ENCODE measurements at places on chromosomes 12 and 14.
A peak's percentile ranks its signal among the peaks of the same experiment; 100 is the strongest.

- DNase-seq: peak; percentile 84
Measured at GRCh38 chr12:120257041-120257821, 8.3 kb downstream of the PXN start.

DNA sequence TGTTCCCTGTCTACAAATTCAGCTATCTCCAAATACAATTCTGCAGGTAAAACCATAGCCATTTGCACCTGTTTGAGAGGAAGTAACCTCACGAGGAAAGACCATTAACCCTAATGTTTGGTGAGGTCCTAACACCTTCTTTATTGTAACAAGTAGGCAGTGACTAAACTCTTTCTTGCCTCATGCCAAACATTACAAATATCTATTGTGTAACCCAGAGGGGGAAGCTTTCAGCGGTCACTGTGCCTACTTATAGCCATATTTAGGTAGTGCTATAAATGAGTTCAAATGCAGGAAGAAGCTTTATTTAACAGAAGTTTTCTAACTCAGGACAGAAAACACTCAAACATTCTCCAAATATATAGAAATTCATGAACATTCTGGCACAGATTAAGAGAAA, 252.7 kb downstream of the LRFN5 start:
- DNase-seq: no peak

GRCh38 chr12:56031987-56032386, 9.7 kb upstream of the RPS26 start:
- DNase-seq: no peak

DNA sequence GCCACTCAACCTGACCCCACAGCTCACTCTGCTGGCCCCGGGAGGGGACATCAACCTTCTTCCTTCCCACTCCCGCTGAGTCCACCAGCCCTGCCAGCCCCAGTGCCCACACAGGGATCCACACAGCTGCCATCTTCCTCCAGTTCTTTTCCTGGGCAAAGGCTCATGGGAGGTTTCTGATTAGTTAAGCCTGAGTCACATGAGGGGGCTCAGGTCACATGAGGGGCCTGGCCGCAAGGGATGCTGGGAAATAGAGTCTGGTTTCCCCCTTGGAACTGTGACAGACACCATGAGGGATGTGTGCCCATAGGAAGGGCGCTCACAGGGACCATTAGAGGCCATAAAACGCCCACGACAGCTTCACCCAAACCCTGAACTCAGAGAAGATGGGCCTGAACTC, 228.7 kb upstream of the SFSWAP start:
- no peak for DNase-seq

DNA sequence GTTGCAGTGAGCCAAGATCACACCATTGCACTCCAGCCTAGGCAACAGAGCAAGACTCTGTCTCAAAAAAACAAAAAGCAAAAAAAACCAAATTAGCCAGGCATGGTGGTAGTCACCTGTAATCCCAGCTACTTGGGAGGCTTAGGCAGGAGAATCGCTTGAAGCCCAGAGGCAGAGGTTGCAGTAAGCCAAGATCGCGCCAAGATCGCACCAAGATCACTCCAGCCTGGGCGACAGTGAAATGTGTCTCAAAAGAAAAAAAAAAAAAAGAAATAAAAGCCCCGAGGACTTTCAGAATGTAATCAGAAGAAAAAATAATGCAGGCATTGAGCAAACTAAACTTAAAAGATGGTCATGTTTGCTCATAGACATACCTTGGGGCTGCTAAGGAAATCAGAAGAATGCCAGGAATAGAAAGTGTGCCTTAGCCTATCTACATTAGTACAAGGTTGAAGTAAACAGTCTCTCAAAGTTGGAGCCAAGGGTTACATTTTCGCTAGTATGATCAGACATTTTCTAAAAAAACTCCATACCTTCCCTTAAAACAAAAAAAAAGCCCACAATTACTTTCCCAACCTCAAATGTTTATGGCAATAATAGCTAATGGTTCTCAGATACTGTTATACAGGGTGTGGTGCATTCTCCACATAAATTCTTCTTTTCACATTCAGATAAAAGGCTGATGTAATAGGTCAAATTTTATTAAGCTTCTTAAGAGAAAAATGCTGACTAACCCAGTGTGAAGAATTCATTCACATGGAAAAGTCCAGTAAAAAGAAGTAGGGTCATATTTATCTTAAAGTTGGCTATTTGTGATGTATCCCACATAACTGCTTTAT, 15.8 kb downstream of the DTD2 start:
- no peak for DNase-seq

DNA sequence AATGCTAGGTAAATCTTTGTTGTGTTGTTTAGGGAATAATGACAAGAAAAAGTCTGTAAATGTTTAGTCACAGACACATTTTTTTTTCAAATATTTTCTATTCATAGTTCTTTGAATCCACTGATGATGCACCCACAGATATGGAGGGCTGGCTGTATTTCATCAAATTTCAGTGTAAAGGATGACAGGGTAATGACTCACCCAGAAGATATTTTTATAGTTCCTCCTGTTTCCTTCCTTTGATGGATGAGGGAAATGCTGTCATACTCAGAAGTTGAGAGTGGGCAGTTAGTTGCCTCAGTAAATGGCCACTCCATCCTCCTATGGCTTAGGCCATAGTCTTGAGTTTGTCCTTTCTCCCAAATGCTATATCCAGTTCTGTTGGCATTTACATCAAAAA, 76.9 kb upstream of the REP15 start:
- peak; percentile 8 for DNase-seq

DNA sequence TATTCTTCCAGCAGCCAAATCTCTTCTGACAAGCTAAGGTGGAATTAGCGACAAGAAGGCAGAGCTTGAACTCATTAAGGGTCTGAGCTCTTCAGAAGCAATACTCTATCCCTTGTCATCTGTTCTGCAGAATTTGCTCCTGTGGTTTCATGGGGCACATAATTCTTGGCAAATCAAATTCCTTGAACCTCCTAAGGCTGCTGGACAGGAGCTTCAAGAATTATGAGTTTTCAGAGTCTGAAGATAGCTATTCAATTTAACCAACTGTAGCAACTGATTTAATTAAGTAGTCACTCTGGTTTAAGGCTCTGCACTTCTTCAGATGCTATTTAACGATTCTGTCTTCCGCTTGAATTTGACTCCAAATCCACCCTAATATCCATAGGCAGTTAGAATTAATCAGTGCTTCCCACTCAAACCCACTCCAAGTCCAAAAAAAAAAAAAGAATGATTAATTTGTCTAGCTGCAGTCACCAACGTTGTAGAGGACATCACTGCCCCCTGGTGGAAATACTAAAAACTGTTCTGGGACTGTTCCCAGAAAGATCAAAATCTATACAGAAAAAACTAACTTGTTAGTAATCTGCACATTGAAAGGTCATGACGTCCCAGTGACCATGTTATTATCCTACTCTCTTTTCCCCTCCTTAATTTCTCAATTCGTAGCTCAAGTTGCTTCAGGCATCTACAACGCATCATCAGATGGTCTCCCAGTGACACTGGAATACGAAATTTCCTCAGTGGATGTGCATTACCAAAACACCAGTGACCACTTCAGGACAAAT, 169.9 kb downstream of the KIF21A start:
- DNase-seq: no peak

- no peak for DNase-seq
Measured at GRCh38 chr12:40892528-40892927, 200.3 kb downstream of the CNTN1 start.

- DNase-seq: no peak
Measured at GRCh38 chr12:68641138-68641537, 30.4 kb downstream of the RAP1B start.

DNA sequence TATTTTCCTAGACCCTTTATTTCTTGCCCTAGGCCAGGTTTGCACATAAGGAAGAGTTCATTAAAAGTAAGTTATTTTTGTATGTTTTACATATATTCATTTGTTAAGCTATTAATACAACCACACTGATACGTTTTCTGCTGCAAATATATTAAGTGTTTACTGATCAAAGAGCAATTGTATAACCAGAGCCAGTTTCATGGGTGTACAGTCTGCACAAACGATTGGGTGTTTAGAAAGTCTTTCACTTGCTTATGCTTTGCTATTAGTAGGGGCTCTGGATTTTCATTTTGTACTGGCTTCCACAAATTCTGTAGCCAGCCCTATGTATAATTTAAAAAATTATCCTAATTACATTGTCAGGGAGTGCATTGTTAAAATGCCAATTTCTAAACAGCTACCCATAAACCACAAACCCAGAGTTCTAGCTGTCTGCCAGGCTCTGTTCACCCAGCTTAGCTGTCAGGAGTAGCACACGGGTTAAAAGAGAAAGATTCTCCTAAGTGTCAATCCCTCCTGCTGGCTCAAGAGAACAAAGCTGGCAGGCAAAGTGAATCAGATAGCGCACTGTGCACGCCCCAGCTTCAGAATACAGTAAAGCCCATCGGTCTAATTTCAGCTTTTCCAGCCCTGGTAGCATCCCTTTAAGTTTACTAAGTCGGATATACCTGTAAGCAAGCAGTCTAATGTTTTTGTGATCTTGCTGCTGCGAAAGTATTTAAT, 151.0 kb upstream of the LMO3 start:
- no peak for DNase-seq

DNA sequence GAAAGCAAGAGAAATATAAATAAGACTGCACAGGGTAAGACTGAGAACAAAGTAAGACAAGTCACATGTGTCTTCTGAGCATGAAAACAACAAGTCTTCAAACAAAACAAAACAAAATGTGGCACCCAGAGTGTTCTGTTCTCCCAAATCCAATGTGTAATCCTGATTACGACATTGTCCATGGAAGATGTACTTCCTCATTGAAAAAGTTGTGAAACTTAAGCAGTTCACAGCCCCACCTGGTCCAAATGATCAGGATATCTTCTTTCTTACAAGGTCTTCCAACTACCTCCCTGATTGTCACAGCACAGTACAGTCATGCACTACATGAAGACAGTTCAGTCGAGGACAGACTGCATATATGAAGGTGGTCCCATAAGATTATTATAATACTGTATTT, 23.3 kb upstream of the NEK9 start:
- DNase-seq: no peak

DNA sequence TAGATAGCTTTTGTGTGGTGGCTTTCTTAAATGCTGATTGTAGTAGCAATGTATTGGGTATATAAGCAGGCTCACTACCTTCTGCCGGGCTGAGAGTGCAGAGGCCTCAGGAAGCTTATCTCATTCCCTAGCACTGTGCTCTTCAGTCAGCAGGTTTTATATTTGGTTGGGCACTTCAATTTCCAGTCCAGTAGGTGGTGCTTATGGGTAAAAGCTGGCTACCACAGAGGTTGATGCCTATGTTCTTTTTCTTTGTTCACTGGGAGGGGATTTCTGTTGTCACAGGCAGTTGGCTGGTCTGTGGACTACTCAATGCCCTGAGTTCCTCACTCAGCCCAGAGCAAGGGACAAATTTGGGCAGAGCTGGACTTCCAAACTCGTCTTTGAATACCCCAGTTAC, 43.0 kb upstream of the GLIPR1 start:
- no peak for DNase-seq
